Activated CD4-positive, alpha-beta memory T cell treated with anti-CD3 and anti-CD28 coated beads, Interleukin-2, amount 10 ng/mL, durations not matched to agents 7 days and 5 days (primary cell): ENCODE measurements at places on chromosomes 16 and 17.

GRCh38 chr16:55222486-55222885 is 101.5 kb upstream of the IRX6 start:
- no peak for DNase-seq

DNA sequence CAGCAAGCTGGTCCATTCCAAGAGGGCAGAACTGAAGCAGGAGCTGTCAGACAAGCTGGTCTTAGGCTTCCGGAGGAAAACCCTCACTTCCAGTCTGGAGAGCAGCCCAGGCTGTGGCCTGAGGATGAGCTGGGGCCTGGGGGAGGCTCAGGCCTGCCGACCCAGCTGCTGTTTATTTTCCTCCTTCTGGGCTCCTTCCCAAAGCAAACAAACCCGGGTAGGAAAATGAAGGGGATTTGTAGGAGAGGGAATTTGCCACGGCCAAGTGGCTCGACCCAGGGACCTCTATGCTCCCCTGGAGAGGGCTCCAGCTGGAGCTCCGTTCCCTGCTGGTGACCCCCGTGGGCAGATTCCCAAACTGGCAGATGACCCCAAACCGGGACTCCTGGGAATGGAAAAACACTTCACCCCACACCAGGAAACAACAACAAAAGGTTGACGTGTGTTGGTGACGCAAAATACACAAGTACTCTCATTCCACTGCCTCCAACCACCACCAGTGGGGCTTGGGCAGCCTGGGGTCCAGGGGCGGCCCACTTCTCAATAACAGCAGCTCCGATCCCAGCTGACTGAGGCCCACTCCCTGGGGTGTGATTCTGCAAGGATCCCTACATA is 8.8 kb downstream of the JUP start:
- no peak for DNase-seq

- no peak for DNase-seq
Observed at GRCh38 chr17:79485419-79485985, 125.3 kb downstream of the RBFOX3 start.

GRCh38 chr16:16150117-16150877 is 73.0 kb downstream of the ABCC6 start:
- no peak for DNase-seq

DNA sequence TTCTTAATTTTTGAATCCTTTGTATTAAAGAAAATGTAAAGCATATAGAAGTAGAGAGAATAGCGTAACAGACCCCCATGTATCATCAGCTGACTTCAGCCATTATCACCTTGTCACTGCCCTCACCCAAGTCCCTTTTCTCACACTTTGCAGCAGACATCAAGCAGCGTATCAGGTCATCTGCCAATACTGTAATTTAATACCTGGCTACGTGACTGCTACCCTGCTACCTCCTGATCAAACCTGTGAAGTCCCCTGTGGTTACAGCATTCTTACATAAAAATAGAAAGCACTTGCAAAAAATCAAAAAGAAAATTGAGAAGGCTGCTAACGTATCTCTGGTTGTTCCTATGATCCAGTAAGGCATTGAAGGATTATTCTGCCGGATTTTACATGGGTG is 96.4 kb downstream of the PLCG2 start:
- DNase-seq, result no peak

GRCh38 chr16:76278980-76279379 is 1.8 kb downstream of the CNTNAP4 start:
- DNase-seq, result no peak

DNA sequence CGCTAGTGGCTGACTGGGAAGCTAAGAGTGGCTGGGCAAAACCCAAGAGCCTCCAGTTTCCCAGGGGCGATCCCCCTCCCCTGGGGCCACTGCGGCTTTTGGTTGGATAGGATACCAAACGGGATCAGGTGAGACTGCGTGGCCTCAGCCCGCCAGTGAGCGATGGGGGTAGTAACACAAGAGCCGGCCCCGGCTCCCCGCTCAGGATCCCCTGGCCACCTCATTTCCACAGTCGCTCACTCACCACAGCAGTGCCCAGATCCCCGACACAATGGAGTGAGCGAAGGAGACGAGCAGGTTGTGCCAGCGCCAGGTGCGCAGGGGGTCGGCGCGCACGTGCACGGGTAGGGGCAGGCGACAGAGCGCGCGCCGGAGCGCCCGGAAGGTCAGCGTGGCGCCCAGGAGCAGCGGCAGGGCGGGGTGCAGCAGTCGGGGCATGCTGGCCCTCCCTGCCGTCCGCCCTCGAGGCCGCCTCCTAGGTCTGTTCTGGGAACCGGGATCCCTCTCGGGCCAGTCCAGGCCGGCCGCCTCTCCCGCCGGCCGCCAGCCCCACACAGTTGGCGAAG is 290 bp downstream of the TLCD1 start:
- no peak for DNase-seq

DNA sequence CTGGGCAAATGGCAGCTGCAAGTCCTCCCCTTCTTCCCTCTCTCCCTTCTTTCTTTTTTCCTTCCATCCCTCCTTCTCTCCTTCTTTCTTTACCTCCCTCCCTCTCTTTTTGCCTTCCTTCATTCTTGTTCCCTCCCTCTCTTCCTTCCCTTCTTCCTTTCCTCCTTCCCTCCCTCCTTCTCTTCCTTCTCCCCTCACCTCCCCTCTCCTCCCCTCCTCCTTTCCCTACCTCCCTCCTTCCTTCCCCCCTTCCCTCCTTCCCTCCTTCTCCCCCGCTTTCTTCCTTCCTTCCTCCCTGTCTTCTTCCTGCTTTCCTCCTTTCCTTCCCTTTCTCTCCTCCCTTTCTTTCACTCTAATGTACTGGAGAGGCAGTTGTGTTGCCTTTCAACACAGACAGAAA is 110.8 kb upstream of the SALL1 start:
- DNase-seq, result no peak

GRCh38 chr17:48610282-48611211 is at the start of gene HOXB7:
TSS of gene HOXB7 (minus strand) at chr17:48611017. CDS start at chr17:48610918, 99 bp downstream.
- DNase-seq, result peak; percentile 77

GRCh38 chr17:61340431-61341209 is 59.0 kb upstream of the TBX2 start:
- no peak for DNase-seq

DNA sequence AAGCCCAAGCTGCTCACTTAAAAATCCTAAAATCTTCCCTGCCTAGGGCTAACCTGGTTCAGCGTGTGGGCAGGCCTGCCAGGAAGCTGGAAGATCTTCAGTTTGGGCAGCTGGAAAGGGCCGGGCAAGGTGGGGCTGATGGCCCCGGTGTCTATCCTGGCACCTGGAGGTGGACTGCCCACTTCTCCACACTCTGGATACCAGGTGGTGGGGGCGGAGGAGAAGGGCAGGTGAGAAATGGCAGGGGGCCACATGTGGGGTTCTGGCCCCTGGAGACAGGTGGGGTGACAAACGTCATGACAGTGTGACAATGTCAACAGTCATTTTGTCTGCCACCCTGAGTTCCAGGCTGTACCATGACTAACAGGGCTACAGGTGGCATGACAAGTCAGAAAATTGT is 78.5 kb upstream of the C16orf82 start:
- no peak for DNase-seq

- DNase-seq, result no peak
Observed at GRCh38 chr16:84605339-84605848, 12.5 kb downstream of the COTL1 start.

DNA sequence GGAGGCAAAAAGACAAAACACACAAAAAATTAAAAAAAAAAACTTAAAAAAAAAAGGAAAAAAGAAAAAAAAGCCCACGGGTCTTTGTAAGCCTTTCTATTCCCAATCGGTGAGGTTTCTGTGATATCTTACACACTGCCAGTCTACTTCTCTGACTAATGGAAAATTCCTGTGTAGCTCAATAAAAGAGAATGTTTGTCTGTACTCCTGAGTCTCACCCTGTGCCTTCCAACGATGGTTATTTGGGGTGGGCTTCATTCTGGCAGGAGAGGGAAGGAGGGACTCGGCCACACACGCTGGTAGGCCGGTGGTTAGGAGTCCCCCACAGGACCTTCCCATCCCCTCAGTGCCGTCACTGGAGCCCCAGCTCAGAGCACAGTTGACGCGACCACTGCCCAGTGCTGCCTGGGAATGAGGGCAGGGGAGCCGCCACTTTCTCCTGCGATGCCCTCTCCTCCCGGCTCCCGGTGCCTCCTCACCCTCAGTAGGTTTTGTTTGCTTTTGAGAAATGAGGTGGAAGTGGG is 68.0 kb downstream of the AMFR start:
- DNase-seq, result peak; percentile 16

DNA sequence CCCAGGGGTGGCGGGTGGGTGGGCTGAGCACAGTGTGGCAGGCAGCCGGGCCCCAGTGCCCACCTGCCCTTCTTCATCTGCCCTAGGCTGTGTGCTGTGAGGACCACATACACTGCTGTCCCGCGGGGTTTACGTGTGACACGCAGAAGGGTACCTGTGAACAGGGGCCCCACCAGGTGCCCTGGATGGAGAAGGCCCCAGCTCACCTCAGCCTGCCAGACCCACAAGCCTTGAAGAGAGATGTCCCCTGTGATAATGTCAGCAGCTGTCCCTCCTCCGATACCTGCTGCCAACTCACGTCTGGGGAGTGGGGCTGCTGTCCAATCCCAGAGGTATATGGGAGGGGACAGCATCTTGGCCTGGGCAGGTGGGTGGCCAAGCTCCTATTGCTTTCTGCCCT is 6.4 kb downstream of the GRN start:
- no peak for DNase-seq

DNA sequence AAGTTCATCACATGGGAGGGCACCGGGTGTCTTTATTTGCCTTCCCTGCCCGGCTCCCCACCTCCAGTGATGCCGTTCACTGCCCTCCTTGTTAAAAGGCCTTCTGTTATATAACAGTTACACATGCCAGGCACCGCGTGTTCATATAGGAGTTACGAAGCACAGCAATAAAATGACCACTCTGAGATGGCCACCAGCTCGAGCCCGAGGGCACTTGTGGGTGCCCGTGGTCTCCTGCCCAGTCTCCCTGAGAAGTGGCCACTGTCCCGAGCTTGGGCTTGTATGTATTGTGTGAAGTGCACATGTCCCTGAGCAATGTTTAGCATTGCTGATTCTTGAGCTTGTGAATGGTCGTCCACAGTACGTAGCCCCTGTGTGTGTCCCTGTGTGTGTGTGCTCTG is 355.6 kb downstream of the SEC14L1 start:
- no peak for DNase-seq

DNA sequence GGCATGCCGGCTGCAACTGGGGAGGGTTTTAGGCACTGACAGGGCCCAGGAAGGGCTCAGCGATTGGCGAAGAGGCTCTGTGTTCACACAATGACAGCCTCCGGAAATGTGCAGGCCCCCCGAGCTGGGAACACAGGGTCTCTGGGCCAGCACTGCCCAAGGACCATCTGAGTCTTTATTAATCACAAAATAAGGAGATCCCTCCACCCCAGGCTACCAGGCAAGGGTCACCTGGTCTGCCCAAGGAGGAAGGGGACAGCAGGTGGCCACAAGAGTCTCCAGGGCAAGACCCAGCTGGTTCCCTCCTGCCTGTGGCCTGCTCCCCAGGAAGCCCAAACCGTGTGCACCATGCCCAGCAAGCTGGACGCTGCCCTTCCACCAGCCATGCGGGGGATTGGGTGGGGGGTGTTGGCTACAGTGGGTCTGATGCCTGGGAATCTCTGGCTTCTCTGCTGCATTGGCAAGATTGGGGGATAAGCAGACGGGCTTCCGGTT is 52.1 kb upstream of the TNRC6C start:
- no peak for DNase-seq

GRCh38 chr16:19701091-19701490 is 16.9 kb downstream of the KNOP1 start:
- no peak for DNase-seq

- DNase-seq, result no peak
Observed at GRCh38 chr17:18059283-18059682, 20.1 kb downstream of the GID4 start.

DNA sequence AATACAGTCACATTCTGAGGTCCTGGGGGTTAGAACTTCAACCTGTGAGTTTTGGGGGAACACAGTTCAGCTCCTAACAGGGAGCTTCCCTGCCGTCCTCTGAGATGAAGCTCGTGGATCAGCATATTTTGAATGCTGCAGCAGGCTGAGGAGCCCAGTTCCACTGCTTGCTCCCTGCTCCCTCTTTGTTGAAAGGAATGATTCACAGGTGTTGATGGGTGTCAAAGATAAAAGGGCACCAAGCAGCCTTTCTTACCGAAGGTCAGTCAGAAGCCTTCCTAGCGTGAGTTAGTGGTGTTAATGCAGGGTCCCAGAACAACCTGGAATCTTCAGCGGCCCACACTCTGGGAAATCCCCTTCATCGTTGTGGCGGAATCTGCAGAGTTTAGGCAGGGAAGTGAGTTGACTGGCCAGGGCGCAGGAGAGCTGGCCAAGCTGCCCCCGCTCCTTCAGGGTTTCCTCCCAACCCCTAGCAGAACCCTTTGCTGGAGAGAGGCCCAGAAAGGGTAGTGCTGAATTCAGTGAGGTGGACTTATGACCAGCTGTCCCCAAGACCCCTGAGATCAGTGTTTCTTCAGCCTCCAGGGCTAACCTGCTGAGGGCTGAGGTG is 114.8 kb downstream of the GNAO1 start:
- DNase-seq, result no peak

DNA sequence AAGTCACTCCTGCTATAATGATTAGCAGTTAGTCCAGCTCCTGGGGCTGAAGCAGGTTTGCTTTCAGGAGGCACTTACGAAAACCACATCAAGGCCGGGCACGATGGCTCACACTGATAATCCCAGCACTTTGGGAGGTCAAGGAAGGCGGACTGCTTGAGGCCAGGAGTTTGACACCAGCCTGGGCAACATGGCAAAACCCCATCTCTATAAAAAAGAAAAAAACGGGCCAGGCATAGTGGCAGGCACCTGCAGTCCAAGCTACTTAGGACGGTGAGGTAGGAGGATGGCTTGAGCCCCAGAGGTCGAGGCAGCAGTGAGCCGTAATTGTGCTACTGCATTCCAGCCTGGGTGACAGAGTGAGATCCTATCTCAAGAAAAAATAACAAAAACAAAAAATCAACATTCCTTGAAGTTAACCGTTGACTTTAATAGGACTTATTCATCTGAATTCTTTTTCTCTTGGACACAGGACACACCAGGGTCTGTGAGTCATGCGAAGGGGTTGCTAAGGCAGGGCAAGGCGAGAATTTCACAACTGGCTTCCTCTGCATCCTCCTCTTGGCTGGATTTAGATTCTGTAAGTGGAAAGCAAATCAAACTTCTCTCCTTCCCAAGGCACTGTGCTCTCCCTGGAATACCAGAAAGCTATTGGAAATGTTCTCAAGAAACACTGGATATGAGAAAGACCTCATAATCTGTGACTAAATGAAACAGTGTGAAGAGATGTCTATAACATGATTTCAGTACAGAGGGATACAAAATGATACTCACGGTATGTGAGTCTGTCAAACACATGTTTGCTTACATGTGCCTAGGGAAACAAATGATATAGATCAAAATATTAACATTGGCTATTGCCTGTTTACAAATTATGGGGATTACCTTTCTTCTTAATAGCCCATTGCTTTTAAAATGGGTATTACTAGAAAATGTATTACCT is 99.5 kb downstream of the SYCE1L start:
- no peak for DNase-seq

DNA sequence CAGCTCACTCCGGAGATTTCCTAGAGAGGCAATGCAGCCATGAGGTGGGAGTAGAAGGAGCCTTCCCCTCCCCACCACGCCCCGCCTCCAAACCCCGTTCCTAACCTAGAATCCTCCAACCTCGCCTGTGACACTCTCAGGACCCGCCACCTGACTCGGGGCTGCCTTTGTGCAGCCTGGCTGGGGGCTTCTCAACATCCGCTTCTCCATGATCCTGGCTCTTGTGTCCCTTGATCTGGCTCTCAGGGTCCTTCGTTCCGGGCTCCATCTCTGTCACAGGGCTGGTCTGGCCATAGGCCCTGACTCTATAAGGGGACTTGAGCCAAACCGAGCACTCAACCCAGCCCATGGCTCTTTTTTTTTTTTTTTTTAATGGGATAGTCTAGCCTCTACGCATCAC is 24.3 kb downstream of the CDRT15 start:
- DNase-seq, result no peak

- DNase-seq, result no peak
Observed at GRCh38 chr16:65657071-65657494, 535.2 kb upstream of the CDH11 start.
